Stimulated activated CD8-positive, alpha-beta memory T cell treated with anti-CD3 and anti-CD28 coated beads, Interleukin-4, amount 100 ng/mL, for 1 hour (primary cell): ENCODE measurements at places on chromosomes 2 and 18.

- no peak for DNase-seq
Measured at GRCh38 chr2:205001300-205001966, 456.2 kb downstream of the PARD3B start.

GRCh38 chr2:118380915-118381653 lies 292.8 kb downstream of the INSIG2 start:
- DNase-seq: no peak

GRCh38 chr2:34105006-34105767 lies 506.1 kb upstream of the FAM98A start:
- no peak for DNase-seq

DNA sequence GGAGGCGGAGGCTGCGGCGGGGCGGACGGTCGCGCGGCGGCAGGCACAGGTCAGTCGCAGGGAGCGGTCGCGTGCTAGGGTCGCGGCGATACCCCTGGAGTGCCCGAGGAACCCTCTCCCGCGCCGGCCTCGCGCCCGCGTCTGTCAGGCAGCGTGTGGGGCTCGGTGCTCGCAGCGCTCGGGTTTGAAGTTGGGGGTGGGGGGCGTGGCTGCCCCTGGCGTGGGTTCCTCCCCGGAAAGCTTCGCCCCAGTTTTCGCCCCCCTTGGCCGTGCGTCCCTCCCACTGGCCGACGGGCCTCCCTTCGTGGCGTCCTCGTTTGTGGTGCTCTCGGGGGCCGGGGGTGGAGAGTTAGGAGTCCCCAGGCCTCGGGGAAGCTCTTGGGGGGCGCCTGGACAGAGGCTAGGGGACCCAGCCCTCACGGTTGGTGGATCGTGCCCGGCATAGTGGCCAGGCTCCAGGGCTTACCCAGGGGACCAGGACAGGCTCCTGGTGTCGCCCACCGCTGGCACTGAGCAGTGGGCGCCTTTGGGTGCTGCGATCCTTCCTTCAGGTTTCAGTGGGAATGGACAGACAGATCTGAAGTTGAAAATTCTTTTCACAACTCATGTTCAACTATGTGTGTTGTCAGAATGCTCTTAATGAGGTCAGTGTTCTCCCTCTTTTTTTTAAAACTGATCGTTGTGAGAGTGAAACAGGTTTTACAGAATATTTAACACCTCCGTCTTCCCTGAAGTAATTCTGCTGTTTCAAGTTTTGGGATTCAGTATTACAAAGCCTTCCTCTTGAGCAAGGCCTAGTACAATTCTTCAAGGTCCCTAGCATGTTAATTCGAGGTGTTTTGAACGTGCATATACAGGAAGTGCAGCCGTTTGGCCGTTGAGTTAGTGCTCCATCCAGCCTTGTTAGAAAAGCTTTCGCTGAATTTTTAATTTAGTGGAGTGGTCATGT lies 604 bp downstream of the RALBP1 start:
- DNase-seq: peak; percentile 17

DNA sequence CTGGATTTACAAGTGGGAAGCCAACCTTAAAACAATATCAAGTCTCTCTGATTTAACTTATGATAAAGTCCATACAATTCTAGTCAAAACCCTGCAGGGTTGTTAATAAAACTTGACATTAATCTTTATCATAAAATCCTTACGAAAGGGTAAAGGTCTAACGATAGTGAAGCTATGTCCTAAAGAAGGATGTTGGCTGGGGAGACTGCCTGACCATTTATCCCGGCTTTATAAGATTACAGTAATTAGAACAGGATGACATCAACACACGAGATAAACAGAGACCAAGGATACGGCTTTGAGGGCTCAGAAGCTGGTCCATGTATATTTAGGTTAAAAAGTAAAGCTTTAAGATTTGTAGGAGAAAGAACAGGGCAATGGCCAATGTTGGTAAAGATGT lies 189.0 kb upstream of the COPS8 start:
- DNase-seq: no peak

GRCh38 chr2:217103752-217104545 lies 244.1 kb upstream of the TNP1 start:
- no peak for DNase-seq

- DNase-seq: no peak
Measured at GRCh38 chr2:173462892-173463840, 108.5 kb downstream of the CDCA7 start.

GRCh38 chr18:78787751-78788150 lies 191.9 kb upstream of the SALL3 start:
- no peak for DNase-seq

- DNase-seq: no peak
Measured at GRCh38 chr18:62977512-62977911, 262.2 kb downstream of the PHLPP1 start.

- no peak for DNase-seq
Measured at GRCh38 chr2:132568656-132569055, 101.3 kb downstream of the LYPD1 start.

- DNase-seq: no peak
Measured at GRCh38 chr2:105925390-105925789, 180.7 kb downstream of the NCK2 start.

DNA sequence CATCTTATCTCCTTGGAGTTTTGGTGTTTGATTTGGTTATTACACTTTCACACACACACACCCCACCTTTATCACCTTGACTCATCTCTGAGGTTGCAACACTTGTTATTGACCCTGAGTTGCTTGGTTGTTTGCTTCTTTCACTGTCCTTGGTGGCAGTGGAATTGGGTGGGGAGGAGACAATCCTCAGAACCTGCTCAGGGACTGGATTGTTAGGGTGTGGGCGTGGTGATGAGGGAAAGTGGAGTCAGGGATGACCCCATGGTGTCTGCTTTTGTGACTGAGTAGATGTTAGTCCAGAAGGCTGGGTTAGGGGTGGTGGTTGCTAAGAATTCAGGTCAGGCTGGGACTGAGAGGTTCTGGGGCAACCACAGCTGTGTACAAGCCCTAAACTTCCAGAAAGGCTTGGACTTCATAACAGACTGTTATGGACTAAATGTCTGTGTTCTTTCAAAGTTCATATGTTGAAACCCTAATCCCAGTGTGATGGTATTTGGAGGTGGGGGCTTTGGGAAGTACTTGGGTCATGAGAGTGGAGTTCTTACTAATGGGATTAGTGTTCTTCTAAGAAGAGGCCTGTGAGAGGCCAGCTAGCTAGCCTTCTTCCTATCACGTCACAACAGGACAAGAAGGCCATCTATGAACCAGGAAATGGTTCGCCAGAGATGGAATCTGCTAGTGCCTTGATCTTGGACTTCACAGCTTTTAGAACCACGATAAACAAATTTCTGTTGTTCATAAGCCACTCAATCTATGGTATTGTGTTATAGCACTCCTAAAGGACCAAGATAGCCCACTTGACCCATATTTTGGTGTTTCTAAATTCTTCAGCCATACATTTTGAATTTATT lies 3.4 kb upstream of the DIS3L2 start:
- DNase-seq: no peak

GRCh38 chr18:54928236-54928635 lies 31.0 kb downstream of the CCDC68 start:
- DNase-seq: no peak

DNA sequence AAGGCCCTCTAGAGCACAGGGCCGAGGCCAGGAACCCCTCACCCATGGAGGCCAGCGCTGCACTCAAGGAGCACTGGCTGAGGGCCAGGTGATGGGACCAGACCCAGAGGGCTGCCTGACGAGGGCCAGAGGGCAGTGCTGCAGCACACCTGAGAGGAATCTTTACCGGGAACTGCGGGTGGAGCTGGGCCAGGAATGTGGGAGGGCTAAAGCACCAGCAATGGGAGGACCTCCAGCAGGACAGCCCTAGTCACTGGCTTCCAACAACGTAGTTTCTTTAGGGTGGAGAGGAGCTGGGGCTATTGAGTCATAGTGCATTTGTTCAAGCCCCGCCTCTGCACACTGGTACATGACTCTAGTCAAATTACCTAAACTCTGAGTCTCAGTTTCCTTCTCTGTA lies 143.4 kb downstream of the TMEM17 start:
- no peak for DNase-seq

DNA sequence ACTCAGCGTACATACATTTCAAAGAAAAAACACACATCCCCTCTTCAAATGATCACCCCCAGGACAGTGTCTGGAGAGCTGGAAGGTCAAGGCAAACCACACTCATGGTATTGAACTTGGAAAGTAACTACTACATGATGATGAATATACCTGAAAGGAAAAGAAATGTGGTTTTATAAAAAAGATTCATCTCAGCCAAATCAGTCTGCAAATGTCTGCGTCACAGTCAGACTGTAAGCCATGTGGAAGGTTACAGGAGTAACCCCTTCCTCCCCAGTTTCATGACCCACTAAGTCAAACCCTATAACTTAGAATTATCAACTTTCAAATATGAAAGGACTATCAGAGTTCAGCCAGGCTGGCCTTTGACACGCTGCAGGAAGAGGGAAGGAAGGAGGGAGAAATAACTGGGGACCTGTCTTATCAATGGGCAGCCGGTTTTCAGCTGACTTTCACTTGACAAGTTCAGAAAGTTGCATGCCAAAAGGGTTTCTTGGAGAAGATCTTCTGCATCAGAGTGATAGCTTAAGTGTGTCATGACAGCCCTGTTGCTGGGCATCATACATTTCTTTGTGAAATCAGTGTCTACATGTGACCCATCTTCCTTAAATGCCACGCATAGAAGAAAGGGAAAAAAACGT lies 7.0 kb upstream of the BMP10 start:
- DNase-seq: no peak

DNA sequence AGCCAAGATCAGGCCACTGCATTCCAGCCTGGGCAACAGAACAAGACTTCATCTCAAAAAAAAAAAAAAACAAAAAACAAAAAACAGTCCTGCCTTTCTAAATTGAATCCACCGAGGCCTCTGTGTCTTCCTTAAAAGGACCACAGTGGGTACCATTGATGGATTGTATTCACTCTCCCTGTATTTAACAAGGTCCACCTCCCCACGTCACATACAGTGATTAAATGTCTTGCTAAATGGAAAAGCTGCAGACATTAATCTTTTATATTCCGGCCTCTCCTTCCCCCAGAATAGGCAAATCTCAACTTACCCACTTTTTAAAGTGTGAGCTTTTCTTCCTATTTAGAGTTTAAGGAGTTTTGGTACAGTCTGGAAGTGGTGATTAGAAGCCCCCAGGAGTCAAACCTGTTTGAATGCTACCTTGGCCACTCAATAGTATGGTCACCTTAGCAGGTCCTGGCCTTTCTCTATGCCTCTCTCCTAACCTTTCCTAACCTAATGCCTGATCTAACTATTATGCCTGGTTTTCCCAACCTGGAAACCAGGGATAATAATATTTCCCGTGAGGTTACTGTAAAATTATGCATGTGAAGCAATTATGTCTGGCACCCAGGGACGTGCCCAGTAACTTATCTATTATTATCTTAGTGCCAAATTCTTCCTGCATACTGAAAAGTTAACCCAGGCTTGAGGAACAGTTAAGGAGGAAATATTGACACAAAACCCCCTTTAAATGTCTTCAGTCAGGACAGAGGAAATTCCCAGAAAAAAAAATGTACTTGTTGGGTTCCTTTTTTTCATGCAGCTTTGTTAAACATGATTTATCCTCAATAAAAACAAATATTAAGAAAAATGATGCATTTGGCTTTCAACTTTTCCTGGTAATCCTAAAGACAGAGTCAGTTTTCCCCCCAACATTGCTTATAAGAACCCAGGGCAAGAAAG lies 3.1 kb downstream of the NFE2L2 start:
- DNase-seq: no peak

GRCh38 chr2:207255565-207256470 lies 90.1 kb upstream of the KLF7 start:
- DNase-seq: no peak

DNA sequence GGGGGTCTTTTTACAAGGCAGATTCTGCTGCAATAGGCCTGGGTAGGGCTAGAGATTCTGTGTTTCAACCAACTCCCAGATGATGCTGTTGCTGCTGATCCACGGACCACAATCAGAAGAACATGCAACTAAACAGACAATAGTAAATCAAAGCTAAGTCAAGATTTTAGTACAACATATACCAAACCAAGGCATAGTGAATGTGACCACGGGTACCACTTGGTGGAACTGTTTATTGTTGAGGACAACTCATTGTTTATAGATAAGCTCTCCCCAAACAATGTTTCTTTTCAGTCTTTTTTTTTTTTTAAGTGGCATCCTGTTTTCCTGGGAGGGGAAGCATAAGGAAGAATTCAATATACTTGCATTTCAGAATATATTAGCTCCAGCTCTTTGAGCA lies 36.0 kb upstream of the DARS1 start:
- no peak for DNase-seq

- DNase-seq: no peak
Measured at GRCh38 chr2:45194596-45194995, 185.3 kb upstream of the SIX2 start.

GRCh38 chr2:70688427-70688826 lies 79.6 kb downstream of the ADD2 start:
- no peak for DNase-seq

DNA sequence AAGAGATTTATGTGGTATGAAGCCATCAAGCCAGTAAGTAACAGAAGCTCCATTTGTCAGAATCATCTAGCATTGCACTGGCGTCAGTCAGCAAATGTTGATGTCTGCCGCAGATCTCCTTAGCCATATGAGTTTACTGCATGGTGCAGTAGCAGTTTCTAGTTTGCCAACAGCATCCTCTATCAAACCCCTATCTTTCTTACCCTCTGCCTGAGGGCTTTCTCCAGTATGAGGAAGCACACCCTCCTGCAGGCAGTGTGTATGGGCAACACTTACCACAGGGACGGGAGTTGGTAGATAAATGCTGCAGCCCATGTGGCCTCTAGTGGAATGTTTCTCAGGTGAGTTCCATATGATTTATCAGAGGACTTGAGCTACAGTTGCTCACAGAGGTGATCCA lies 63.7 kb downstream of the EFEMP1 start:
- no peak for DNase-seq

- no peak for DNase-seq
Measured at GRCh38 chr18:47187721-47188120, 11.6 kb upstream of the IER3IP1 start.

DNA sequence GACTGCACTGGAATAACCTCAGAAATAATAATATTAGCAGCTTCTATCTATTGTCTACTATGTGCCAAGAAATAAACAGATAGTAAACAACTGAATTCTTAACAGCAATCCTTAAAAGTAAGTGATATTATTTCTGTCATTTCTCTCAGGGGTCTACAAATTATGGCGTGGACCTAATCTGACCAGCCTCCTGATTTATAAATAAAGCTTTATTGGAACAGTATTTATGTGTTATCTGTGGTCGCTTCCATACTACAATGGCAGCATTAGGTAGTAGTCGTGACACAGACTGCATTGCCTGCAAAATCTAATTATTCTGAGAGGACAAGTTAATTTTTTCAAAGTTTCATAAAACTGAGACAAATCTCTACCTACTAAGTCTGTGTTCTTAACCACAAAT lies 49.0 kb downstream of the SLC16A14 start:
- DNase-seq: no peak
